HuH-7 (cell line): ENCODE measurements at places on chromosomes 3 and 15.

GRCh38 chr3:80099559-80100066 is 331.8 kb upstream of the ROBO1 start:
- no peak for DNase-seq

DNA sequence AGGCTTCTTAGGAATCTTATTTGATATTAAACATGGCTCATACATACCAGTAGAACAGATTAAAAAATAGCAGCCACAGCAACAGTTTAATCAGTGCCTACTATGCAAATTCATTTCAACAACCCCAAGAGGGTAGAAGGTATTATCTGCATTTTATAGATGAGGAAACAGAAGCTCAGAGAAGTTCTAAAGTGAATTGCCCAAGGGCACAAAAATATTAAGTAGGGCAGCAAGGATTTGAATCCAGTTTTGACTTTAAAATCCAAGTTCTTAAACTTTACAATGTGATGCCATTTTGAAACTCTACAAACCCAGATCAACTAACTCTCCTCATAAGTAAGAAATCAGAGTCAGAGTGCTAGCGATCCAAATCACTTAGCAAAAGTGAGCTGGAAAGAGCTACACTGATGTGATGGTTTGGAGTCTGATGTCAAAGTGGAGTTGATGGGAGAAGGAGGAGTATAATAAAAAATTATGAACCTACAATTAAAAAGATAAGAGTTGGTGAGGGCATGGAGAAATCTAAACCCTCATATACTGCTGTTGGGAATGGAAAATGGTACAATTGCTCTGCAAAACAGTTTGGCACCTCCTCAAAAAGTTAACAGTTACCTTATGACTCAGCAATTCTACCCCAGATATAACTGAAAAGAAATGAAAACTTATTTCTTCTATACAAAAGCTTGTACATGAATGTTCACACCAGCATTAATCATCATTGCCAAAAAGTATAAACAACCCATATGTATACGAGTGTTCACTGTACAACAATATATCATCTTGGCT is 51.0 kb upstream of the PLXND1 start:
- DNase-seq, result no peak

DNA sequence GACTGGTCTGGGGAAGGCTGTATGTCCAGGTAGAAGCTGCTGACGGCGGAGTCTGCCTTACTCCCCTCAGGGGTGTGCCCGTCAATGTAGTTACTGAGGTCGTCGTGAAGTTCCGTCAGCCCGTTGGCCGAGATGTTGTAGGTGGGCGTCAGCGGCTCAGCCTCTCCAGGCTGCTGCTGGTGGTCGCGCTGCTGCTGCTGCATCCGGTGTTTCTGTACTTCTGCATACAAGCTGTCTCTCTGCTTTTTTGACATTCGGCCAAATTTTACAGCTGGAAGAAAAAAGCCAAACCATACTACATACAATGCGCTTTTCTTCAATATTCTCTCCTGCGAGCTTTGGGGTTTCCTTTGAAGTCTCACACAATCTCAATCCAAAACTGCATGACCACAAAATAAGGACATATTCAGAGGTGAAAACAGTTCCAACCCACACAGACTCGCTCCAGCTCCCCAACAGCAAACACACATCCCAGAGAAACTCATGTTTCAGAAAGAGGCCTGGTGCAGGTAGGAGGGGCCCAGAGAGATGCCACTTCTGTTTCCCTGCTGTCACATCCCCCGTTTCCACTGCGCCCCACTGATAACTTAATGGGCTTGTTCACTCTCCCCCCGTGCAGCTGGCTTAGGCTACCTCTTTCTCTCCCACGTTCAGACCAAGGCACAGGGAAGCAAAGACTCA is 32.5 kb upstream of the ICE2 start:
- no peak for DNase-seq

DNA sequence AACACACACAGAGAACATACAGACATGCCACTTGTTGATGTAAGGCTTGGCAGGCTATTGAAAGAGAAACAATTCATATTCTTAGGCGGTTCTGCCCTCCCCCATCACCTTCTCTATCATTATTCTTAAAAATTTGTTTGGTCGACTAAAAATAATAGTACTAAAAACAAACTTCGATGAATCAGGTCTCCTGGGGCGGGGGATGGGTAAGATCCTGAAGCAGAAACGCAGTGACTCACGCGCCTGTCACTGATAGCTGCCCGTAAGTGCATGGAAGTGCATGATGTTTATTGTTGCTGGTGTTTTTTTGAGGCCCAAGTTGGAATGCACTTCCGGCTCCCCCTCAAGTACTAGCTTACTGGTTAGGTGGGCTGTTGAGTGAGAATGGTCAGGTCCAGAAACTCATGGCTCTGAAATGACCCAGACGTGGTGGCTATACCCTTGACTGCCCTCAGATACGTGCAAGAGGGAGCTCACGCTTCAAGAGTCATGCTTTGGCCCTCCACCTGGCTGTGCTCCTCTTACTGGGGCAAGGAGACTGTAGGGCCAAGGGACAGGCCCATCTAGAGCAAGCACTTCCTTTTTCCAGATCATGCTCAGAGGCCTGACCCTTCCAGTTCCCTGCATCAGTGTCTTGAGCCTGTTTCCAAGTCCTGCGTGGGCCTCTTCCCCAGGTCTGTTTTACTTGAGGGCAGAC is 10.9 kb downstream of the SMAD3 start:
- no peak for DNase-seq

DNA sequence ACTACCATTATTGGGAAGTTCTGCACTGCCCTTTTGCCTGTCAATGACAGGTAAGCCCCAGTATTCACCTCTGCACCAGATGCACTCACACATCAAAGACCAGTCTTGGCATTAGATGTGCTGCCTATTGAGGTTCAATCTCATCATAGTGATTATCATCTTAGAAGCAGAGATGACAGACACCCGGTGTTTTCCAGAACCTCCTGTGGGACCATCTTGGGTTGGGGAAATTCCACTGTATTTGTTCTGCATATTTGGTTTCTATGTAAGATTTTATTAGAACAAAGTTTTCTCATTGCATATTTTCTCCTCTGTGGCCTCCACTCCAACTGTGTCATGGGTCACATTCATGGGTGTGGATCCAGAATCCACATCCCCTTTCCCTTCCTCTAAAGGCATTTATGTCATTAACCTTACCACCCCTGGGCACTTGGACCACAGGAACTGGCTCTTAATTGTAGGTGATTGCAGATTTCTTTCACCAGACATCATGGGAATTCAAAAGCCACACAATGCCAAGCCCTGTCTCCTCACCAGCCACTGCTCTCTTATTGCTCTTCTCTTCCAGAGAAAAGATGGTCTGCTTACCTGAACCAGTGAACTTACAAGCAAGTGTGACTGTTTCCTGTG is 31.2 kb downstream of the PLA1A start:
- DNase-seq, result no peak

DNA sequence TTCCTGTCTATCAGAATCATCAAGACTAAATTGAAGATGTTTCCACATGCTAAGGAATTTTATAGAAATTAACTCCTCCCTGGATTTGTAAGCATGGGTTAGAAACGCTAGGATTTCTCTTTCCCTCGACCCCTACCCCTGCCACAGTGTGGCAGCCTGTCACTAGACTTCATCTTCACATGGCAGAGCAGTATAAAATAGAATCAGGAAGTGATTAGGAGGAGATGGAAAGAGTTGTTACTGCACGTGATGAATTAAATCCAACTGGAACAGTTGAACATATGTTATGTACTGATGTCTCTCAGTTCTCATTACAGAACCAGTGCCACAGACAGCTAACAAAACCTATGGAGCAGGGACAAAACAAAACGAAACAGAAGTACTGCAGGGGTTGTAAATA is 130.0 kb upstream of the BNIP2 start:
- DNase-seq, result no peak

DNA sequence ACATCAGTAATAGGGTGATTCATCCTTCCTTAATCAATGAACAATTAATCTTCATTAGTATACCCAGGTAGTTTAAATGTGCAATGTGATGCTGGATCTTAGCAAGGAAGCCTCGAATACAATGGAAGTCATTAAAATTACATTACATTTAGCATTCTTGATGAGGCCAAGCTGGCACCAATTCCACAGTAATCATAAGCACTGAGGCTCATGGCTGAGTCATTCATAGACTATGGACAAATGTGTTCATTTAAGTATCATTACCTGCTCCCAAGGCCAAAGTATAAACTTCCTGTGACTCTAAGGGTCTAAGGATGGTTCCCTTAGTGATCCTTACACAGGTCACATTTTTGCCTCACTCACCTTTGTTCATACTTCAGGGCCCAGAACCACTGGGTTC is 266.4 kb upstream of the CDIN1 start:
- DNase-seq, result no peak

DNA sequence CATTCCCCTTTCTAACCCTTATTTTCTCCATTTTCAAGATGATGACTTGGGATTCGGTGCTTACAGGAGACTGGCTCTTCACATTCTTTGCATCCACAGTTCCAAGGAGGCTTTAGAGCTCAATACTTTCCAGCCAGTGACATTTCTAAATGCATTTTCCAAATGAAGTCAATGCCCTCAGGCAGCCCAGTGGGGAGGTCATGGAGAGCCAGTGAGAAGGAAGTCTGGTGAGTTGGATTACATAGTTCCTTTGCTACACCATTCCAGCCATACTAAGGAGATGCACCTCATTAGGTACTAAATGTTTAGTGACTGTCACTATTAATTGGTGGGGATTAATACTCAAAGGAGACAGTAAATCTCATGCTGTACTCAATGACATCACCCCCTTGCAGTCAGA is 248.1 kb downstream of the LRRN1 start:
- DNase-seq, result no peak

DNA sequence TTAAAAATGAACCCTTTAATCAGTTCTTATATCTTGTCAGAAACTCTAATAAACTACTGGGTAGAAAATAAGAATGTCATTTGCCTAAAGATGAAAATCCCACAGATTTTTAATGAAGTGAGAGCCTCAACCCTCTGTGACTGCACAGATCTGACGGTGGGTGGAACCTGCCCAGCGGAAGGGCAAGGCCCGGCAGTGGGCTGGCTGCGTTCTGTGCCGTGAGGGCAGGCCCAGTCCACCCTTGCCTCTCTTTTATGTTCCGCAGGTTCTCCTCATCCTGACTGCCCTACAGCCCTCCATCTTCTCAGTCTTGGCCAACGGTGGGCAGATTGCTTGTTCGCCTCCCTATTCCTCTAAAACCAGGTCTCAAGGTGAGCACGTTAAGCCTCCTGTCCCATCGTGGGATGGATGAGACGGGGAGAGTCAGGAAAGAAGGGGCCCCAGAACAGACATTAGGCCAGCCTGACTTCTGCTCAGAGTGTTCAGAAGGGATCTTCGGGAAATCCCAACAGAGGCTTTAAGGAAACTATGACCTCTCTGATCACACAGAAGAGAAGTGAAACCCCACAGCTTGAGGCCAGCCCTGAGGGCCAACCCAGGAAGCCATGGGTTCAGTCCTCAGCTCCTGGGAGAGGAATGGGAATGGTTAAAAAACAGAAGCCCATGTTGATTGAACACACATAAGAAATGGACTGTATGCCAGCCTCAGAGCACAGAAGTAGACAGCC is 16.0 kb downstream of the SLC51A start:
- DNase-seq, result no peak

GRCh38 chr3:186254676-186255650 is 107.1 kb downstream of the DGKG start:
- DNase-seq, result no peak

DNA sequence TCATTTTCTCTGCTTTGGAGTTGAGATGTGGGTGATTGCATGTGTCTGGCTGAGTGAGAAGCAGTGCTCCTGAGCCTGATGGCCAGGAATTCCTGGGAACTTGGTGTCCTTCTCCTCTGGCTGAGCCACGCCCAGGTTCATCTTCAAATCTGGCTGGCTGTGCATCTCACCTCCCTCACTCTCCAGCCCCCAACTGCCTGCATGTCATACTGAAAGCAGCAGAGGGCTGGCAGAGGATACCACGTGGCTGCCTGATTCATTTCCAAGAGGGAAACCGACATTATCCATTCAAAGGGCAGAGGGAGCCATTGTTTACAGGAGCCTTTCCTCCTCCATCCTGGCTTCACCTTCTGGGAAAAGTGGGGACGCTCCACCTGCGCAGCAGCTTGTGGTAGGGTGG is 57.4 kb downstream of the ABHD5 start:
- no peak for DNase-seq
